ENCODE measurements at places on chromosomes 4 and X.

GRCh38 chrX:129093706-129094105 is 429.6 kb downstream of the SMARCA1 start:
- DNase-seq = no peak

- DNase-seq = no peak
Measured at GRCh38 chrX:38311743-38312142, 15.6 kb downstream of the RPGR start.

- DNase-seq = no peak
Measured at GRCh38 chr4:55117511-55117910, 7.9 kb downstream of the KDR start.

DNA sequence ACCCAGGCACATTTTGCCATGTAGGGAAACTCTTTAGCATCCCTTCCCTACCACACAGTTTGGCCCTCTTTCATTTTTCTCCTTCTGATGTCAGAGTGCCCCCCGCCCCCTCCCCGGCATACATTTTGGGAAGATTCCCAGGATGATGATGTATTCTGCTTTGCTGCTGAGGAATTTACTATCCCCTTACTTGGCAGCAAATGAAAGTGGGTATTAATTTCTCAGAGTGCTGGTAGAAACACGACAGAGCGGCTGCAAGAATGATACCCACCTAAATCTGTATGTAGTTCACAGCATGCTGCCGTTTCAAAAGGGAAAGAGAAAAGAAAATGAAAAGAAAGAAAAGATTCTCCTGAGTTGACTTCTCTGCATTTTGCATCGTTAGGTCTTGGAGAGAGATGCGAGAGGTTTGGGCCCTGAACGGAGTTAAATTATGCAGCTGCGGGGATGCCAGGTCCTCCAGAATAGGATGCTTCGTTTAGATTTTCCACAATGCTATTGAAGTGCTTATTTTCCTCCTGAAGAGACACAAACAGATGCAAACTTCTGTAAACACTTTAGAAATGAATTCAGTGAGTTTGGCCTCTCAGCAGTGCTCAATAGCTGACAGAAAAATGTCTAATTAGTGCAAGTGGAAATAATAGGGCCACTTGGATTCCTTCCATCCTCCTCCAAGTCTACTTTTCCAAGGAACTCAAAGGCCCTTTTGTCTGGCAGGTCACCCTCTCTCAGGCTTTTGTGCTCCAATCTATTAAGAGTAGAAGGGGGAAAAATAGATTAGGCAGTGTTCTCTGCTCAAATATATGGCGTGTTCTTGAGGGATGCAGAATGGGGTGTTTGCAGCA is 106.2 kb downstream of the ALPK1 start:
- no peak for DNase-seq

GRCh38 chr4:114922592-114922933 is 190.9 kb downstream of the NDST4 start:
- DNase-seq = no peak

DNA sequence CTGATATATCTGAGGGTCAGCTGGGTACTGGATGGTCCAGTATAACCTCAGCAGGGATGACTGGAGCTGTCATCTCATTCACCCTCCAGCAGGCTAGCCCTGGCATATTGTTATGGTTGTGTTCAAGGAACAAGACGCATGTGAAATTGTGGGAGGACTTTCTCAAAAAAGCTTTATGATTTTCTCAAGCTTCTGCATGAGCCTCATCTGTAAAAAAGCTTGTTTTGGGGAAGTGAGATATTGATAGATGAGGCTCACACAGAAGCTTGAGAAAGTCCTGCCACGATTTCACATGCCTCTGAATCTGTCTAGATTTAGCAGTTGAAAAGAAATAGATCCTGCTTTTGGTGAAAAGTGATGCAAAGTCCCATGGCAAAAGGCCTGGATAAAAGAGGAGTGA is 93.4 kb downstream of the SPCS3 start:
- DNase-seq = no peak

DNA sequence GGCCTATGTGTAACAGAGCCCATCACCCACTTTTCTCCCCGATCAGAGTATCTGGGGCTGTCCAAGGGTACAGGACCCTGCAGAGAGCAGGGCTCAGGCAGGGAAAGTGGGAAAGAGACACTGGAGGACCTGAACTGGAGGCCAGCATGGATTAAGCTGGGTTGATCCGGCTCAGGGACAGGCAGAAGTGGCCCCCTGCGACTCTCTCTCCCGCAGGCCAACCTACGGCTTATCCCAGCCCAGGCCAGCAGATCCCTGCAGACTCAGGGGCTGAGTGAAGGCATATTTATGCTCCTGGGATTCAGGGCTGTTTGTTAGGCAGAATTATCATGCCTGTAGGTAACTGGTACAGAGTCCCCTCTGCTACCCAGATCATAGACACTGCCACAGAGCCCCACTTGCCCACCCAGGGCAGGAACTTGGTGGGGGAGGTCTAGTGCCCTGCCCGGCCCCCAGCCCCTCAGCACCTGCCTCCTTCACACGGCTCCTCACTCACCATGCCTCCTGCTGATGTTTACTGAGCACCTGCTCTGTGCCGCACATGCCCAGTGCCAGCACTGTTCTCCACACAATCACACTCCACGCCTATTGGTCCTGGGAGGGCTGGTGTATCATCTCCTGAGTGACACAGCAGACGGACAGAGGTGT is 87.3 kb downstream of the ADRA2C start:
- DNase-seq = no peak

- DNase-seq = no peak
Measured at GRCh38 chrX:152137771-152138387, 498 bp downstream of the MAGEA10 start.

DNA sequence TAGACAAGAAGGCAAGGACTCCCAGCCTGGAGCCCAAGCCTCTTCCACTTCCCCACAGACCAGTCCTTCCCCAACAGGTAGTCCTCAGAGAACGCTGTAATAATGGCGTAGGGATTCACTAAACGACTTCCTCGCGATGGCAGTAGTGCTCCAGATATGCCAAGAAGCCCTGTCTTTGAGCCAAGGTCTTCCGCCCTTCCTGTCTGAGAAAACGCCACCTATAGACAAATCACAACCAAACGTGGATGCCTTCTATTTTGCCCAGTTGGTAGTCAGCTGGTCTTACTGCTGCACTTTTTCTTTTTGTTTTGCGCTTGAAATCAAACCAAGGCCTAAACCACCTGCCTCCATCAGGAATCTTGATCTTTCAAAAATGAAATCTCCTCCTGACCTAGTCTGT is 203.3 kb downstream of the OR13H1 start:
- DNase-seq = no peak
